ENCODE measurements at places on chromosomes 1 and 21.

- H3K4me3 ChIP-seq = no peak overlapping the region
- no peaks in the 10 kb centered on the region for H3K27me3 ChIP-seq
- no peak for DNase-seq
- H3K4me1 ChIP-seq = peaks cover 3% of the 10 kb centered on the region
- H3K36me3 ChIP-seq = no peaks in the 10 kb centered on the region
These were observed 138.7 kb downstream of the LRRC40 start for GRCh38 chr1:70066711-70067110.

DNA sequence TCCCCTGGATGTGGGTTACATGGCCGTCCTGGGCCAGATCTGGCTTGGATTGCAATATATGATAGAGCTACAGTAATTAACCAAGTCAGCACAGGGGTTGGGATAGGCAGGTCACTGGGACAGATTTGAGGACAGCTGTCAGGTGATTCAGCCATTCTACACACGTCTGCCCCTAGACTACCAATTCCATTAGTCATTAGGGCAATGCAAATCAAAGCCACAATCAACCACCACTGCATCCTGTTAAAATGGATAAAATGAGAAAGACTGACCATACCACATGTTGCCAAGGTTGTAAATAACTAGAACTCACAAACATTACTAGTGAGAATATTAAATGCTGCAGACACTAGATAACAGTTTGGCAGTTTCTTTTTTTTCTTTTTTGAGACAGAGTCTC is 16.0 kb downstream of the C21orf58 start:
- no peak overlapping the region for H3K4me3 ChIP-seq
- peaks cover 83% of the 10 kb centered on the region for H3K36me3 ChIP-seq
- DNase-seq = no peak
- H3K27ac ChIP-seq = no peak overlapping the region

DNA sequence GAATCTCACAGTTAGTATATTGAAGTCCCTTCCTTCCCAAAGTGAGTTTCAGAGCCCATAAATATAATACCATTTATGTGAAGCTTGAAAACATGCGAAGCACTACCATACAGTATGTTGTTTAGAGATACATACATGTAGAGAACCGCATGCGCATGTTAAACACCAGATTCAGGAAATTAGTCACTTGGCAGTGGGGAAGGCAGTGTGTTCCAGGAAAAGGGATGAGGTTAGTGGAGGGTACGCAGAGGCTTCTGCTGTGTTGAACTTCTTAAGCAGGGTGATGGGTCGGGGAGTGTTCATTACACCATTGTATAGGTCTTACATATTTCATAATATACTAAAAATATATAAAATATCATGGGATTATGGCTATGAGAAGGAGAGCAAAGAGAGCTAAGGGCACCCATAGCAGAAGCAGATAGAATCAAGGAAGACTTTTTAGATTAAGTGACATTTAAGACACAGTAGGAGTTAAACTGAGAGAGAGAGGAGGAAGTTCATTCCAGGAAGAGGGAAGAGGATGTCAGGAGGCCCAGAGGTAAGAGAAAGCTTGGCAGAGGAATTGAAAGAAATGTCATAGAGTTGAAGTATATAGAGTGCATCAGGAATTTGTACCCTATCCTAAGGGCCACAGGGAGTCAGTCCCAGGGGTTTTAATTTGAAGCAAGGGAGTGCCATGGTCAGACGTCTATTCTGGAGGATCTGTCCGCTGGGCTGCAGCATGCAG is 43.5 kb upstream of the SARS1 start:
- no peak for DNase-seq
- H3K27ac ChIP-seq = no peak overlapping the region
- no peak overlapping the region for H3K4me3 ChIP-seq
- H3K27me3 ChIP-seq = no peaks in the 10 kb centered on the region
- H3K36me3 ChIP-seq = no peaks in the 10 kb centered on the region

- H3K36me3 ChIP-seq = no peaks in the 10 kb centered on the region
- DNase-seq = no peak
- H3K4me1 ChIP-seq = peaks cover 2% of the 10 kb centered on the region
- no peaks in the 10 kb centered on the region for H3K27me3 ChIP-seq
- H3K4me3 ChIP-seq = no peak overlapping the region
- no peak overlapping the region for H3K27ac ChIP-seq
These were observed 430.0 kb upstream of the RUNX1 start for GRCh38 chr21:35479065-35479448.

DNA sequence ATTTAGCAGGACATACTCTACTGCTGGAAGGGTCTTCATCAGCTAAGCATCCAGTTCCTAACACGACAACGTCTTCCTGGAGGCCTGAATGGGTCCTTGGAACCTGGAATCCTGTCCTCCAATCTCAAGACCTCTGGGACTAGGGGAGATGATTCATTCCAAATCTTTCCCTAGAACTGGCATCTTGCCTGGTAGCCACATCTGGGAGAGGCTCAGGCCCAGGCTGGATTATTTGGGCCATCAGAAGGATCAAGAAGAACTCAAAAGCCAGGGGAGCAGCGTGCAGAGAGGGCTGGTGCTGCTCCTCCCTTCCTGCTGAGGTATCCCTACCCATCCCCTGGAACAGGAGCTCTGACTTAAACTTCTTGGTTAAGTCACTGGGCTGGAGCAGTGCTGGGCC is 2.8 kb upstream of the PHLDA3 start:
- H3K27ac ChIP-seq = no peak overlapping the region
- H3K36me3 ChIP-seq = peaks cover 2% of the 10 kb centered on the region
- no peak overlapping the region for H3K4me3 ChIP-seq
- no peaks in the 10 kb centered on the region for H3K27me3 ChIP-seq
- no peak for DNase-seq
